ENCODE measurements at places on chromosomes 2 and 18.

DNA sequence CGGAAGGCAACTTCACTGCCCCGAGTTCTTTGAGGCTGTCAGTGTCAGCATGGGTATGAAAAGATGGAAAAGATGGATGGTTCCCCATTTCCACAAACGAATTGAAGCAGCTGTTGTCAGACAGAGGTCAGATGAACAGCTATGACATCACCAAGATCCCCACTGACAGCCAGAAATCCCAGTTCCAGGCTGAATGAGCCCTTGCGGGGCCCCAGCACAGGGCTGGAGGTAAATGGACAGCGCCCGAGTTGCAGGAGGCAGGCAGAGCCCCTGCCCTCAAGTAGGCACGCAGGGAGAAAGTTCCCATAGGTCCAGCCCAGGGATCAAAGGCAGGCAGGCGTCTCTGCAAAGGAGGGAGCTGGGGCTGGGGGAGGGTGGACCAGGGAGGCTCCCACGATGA is 169.5 kb upstream of the AGAP1 start:
- no peak for DNase-seq

DNA sequence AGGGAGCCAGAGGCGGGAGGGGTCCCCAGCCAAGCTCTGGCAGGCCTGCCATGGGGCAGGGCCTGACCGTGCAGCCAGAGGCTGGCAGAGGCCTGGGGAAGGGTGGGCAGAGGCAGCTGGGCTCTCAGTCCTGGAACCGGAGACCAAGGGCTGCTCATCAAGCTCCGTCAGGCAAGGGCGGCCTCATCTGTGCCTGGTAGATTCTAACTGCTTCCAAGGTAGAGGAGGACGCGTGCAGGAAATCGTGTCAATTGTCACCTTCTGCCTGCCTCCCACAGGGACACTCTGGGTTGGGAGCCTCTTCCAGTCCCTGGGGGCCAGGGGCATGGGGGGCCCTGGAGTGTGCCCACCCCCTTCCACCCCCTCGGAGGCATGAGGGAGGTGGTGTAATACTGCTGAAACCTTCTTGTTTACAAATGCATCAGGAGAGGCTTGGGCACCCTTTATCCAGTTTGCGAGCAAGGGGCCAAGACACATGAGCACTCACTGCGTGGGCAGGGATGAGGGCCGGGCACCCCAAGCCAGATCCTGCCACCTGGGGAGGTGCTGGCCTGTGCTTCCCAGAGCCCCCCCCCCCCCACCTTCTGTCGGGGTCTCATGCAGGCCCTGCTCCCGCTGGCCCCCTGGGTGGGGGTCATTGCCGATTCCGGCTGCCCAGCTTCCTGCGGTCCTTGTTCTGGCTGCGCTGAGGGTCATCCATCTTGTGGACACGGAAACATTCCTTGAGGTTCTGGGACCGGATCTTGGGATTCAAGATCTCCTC is 9.0 kb downstream of the SNORC start:
- no peak for DNase-seq

- DNase-seq = peak; percentile 74
These were observed 47.4 kb upstream of the MTCL1 start for GRCh38 chr18:8657873-8658470.

- no peak for DNase-seq
These were observed 129.6 kb downstream of the RBMS1 start for GRCh38 chr2:160363961-160364360.

- no peak for DNase-seq
These were observed 38.9 kb downstream of the RHBDD1 start for GRCh38 chr2:226874749-226875148.

- DNase-seq = no peak
These were observed 628 bp downstream of the GIGYF2 start for GRCh38 chr2:232697807-232698110.

- no peak for DNase-seq
These were observed 13.1 kb downstream of the TMEM131 start for GRCh38 chr2:97982621-97983020.

DNA sequence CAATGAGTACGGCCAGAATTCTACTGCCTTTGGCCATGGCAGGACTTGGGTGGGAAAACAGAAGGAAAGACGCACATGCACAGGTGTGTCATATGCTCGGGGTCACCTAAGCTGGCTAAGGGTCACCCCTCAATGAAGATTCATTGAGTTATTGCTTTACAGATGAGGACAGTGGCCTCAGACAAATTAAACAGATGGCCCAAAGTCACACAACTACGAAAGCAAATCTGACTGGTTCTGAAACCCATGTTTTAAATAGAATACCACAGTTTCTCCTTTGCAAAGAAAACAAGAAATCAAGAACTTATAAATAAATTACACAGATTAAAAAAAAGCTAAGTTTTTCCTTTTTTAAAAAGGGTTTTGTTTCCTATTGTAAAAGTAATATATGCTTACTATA is 70.5 kb downstream of the ID2 start:
- DNase-seq = no peak

DNA sequence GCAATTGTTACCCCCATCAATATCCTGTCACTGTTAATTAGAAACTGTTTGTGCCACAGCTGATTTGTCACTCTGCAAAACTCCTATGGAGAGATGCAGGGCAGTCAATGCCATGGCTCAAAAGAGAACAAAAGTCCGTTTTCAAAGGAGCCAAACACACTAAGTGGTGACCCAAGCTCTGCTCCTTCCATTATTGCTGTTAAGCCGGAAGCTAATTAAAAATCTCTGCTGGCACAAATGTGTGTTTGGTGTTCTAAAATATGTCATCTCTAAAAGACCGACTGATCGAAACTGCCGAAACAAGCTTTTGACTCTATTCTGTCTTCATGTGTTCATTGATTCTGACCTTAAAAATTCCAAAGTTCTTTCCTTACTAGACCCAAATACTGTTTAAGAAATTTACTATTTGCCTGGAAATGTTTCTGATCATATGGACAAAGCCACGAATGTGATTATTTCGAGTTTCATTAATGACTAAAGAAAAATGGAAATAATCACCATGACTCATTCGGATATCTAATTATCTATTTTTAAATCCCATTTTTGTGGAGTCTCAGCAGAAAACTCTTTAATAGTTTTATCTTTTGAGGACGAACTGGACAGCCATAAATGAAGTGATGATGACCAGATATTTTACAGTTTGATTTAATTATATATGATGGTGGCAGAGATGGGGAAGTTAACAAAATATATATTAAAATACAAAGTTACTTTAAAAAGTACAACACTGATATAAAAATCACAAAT is 287.6 kb downstream of the SOCS6 start:
- DNase-seq = no peak

DNA sequence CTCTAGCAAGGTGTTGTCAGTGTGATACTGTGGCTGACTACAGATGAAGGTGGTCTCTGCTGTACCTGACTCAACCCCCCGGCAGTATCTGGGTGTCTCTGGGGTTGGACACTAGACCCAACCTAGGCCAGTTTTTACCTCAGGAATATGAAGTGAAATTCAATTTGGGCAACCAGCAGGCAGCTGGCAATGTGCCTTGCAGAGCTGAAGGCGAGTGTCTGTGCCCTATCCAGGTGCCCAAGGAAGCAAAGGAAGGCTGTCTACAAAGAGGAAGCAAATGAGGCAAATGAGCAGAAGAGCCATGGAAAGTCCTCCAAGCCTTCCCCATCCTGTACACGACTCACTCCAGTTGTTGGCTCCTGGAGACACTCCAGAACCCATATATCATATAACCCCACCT is 264.6 kb upstream of the AGAP1 start:
- DNase-seq = peak; percentile 63

GRCh38 chr2:38898256-38898655 is 8.6 kb downstream of the ARHGEF33 start:
- DNase-seq = no peak

- no peak for DNase-seq
These were observed 107.6 kb upstream of the BZW1 start for GRCh38 chr2:200703926-200704637.

DNA sequence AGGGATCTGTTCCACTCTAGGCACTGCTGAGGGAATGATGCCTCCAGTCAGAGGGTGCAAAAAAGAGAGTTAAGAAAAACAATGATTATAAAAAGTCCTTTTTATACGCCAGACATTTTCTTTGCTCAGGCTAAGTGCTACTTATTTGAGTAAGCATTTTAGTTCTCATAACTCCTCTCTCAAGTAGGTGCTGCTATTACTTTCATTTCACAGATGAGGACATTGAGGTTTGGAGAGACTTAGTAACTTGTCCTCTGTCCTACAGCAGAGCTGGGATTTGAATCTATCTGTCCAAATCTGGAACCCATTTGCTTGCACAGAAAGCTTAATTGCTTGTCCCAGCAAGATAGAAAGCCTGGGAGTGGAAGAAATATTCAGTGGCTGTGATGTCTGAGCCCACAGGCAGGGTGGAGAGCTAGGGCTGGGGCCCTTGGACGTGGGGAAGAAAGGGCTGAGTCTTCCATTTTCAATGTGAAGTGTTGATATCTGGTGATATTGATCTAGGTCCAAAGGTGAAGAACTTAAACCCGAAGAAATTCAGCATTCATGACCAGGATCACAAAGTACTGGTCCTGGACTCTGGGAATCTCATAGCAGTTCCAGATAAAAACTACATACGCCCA is 5.8 kb downstream of the IL37 start:
- DNase-seq = no peak

- DNase-seq = no peak
These were observed 1338.4 kb upstream of the CHAC2 start for GRCh38 chr2:52429171-52429570.

GRCh38 chr2:102100371-102101096 is 42.0 kb upstream of the IL1R1 start:
- DNase-seq = no peak

DNA sequence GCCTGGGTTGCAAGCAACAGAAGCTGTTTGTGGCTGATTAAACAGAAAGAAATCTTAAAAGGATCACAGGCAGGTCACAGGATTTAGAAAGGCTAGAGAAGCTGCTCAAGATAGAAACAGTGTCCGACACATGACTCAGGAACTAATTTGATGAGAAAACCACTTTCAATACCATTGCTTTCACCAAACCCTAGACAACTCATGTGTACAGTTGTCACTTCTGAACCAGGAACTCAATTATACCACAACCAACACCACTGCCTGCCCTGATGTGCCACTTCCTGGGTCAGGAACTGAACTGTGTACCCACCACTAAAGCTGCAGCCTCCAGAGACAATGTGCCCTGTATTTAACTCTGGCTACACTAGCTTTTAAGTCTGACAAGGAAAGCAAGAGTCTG is 56.0 kb downstream of the TMEM247 start:
- no peak for DNase-seq

DNA sequence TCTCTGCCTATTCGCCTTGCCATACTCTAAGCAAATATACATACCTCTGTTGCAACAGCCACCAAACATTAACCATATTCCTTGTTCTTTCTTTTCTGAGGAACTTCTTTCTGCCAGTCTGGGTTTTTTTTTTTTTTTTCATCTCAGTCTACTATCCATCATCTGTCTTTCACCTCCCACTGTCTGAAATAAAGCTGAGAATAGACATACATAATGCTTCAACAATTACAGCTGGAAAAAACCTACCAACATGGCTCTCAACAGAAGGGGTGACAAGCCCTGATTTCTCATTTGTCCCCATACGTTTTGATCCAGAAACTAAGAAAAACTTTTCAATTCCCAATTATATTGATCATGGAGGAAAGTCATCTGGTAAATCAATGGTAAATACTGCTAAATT is 728.8 kb upstream of the POU3F3 start:
- no peak for DNase-seq

GRCh38 chr18:35355140-35355618 is 11.0 kb upstream of the ZNF24 start:
- no peak for DNase-seq

- no peak for DNase-seq
These were observed 26.2 kb upstream of the CCNT2 start for GRCh38 chr2:134892282-134893035.

- no peak for DNase-seq
These were observed 21.5 kb upstream of the TXNL4A start for GRCh38 chr18:80009661-80010550.

- no peak for DNase-seq
These were observed 121.9 kb downstream of the CABLES1 start for GRCh38 chr18:23257137-23257536.

DNA sequence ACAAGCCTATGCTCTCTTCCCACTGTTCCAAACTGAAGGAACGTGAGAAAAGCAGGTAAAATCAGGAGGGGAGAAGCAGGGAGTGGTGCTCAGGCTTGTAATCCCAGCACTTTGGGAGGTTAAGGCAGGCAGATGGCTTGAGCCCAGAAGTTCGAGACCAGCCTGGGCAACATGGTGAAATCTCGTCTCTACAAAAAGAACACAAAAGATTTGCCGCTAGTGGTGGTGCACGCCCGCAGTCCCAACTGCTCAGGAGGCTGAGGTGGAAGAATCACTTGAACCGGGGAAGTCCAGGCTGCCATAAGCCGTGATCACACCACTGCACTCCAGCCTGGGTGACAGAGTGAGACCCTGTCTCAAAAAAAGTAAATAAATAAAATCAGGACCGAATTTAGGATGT is 1.3 kb upstream of the TMSB10 start:
- no peak for DNase-seq

DNA sequence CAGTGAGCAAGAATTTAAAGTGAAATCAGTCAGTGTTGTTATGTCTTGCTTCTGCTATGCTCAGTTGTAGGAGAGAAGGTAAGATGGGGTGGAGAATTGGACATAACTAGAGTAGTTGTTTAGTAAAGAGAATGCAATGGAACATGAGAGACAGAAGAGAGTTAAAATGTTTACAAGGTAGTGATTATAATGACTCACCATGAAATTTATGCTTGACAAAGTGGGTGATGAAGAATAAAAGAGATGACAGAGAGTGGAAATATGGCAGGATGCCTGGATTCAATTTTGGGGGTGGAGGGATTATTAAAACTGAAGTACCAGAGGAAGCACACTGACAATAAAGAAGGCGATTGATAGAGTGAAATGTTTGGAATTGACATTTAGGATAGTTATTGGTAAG is 10.6 kb downstream of the SCG2 start:
- DNase-seq = peak; percentile 31

GRCh38 chr18:9022397-9023155 is 79.9 kb upstream of the NDUFV2 start:
- DNase-seq = no peak
